HFFc6 (cell line): ENCODE measurements at places on chromosomes 13 and 19.

DNA sequence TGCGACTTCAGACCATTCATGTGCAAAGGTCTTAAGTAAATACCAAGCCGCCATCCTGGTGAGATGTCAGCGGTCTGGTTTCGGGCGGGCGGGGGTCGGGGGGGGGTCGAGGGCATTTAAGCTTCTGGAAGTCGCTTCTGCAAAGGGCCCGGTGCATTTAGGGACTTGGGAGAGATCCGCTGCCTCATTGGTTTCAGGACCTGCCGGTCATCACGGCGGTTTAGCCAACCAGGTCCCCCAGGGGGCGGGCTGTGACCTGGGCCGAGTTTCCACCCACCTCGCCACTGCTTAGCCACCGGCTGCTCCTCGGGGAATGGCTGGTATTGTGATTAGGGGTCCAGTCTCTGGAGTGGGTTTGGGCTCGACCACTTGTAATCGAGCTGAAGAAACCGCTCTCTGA, 7.8 kb downstream of the ANKLE1 start:
- peak; percentile 77 for DNase-seq

- DNase-seq: no peak
These were observed 202.9 kb downstream of the SUCLA2 start for GRCh38 chr13:47798194-47798593.

GRCh38 chr13:34035676-34036325, 217.9 kb downstream of the RFC3 start:
- peak; percentile 46 for DNase-seq

GRCh38 chr13:58827904-58828303, 1196.4 kb downstream of the PCDH17 start:
- DNase-seq: no peak

- no peak for DNase-seq
These were observed 1323.6 kb upstream of the PRR20A start for GRCh38 chr13:55816976-55817601.

GRCh38 chr19:44757057-44757734, 8.7 kb downstream of the BCL3 start:
- DNase-seq: no peak

- DNase-seq: no peak
These were observed 10.2 kb upstream of the ANKRD10 start for GRCh38 chr13:110925023-110925612.

- peak; percentile 18 for DNase-seq
These were observed at the start of gene ADAMTSL5 for GRCh38 chr19:1512671-1513498. Gene ADAMTSL5, minus strand, starts transcription at chr19:1513019. Its CDS starts 2,076 bp downstream, at chr19:1510943.

DNA sequence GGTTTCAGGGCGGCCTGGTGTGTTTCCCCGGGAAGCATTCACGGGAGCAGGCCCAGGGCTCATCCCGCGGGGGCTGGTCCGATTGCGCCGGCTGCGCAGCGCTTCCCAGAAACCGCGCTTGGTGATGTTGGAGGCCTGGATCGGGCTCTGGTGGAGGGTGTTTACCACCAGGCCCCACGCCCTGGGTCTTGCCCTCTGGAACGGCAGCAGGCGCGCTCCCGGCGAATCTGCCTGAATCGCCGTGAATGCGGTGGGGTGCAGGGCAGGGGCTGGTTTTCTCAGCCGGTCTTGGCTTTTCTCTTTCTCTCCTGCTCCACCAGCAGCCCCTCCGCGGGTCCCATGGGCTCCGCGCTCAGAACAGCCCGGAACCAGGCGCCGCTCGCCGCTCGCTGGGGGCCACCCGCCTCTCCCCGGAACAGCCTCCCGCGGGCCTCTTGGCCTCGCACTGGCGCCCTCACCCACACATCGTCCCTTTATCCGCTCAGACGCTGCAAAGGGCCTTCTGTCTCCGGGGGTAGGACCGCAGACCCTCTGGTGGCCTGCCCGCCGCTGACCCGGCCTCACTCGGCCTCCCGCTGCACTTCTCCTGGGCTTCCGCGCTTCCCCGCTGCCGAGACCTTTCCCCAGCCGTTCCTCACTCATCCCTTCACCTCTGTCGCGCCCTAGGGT, 69.4 kb upstream of the GJB6 start:
- no peak for DNase-seq
